ENCODE measurements at places on chromosomes 2 and 18. TPM values are rescaled to one million over a fixed set of nuclear protein-coding genes. Genes with fewer than 3 reads are reported as not detected.

DNA sequence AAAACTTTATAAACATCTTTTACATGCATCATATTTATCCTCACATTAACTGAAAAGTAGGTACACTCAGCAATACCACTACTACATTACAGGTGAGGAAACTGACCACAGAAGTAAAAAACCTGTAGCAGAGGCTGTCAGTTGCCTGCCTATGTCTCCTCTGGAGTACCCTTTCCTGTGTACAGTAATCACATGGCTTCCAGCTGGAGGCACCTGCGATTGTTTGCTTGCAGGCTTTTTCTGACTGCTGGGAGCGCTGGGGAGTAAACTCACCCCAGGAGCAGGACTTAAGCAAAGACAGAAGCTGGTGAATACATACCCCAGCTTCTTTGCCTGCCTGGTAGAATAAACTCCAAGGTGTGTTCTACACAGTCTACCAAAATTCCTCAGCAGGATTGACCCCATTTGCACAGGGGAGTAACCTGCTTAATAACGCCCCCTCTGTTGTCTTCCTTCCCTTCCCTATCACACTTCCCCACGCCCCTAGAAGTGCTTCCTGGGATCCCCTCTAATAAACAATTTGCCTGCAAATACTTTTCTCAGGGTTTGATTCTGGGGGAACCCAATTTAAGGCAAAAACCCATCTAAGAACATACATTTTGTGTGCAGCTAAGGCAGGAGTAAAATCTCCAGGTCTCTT is 138.9 kb downstream of the PTH2R start:
- ATAC-seq = no peak

GRCh38 chr2:112625474-112626114 is 20.1 kb upstream of the SLC20A1 start:
- no peak for ATAC-seq

- ATAC-seq = no peak
Measured at GRCh38 chr18:35711227-35711626, 129.7 kb downstream of the GALNT1 start.

- peak; percentile 91 for ATAC-seq
Measured at GRCh38 chr2:1728821-1729220, 15.5 kb downstream of the PXDN start.

GRCh38 chr2:174031226-174031625 is 66.1 kb upstream of the SP3 start:
- ATAC-seq = peak; percentile 8

- ATAC-seq = peak; percentile 65
Measured at GRCh38 chr2:45885171-45885621, 233.7 kb downstream of the PRKCE start.

DNA sequence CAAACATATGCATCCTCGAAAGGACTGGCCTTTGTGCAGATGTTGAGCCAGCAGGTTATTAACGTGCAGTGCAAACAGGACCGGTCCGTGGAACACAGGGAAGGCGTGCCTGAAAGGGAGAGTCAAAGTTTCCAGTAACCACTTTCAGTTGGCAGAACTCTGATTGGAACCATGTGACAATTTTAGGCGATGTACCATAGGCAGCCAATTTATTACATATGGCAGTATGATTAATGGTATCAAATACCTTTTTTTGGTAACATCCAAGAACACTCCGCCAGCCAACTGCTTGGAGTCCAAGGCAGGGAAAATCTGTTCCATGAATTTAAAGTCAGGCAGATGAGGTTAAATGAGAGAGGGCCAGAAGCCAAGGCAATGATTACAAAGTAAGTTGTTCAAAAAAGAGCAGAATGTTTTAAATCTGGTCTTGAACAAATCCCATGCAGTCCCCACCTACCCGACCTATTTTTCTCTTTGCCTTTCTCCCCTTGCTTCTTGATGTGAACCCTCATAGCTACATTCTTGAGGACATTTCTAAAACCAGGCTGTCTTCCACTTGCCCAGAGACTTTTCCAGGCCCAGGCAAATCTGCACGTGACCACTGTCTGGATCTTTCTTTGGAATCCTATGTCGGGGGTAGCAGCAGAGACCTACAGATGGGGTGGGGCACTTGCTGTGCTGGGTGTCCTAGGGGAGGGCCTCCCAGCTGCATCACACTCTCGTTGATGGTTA is 351.7 kb downstream of the HRH4 start:
- ATAC-seq = peak; percentile 50

DNA sequence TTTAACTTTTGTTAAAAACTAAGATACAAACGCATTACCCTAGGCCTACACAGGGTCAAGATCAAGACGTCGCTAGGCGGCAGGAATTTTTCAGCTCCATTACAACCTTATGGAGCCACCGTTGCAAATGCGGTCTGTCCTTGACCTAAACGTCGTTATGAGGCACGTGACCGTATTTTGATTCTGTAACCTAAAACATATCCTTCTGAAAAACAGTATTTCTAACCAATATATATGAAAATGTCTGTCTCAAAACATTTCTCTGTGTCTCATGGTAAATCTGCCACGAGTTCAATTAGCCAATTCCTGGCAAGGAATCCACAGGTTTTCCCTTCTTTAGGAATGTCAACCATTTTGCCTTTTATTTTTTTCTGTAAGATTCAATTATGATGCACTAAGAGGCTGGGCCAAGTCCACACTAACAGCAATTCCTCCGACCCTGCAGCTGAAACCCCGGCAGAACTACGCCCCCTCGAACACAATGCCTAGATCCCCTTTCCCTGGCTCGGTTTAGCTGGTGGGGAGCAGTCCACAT is 1.7 kb downstream of the RTN4 start:
- ATAC-seq = no peak

DNA sequence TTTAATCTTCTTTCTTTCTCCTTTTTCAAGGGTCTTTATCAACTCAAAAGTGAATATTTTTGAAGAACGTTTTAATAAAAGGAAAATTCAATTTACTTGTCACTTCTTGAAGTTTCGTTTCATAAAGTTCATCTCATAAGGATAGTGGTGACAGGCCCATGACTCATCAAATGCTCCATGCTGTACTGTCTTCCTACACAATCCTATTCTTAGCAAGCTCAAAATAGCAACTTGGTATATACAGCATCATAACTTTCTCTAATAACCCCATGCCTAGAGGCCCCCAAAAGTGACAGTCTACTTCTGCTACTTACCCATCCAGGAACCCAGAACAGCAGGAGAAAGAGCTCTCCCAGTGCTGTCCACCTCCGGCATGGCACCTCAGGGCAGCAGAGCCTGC is 7.7 kb downstream of the FBXO15 start:
- ATAC-seq = no peak

GRCh38 chr2:138600732-138601457 is 99.3 kb downstream of the SPOPL start:
- no peak for ATAC-seq

- ATAC-seq = no peak
Measured at GRCh38 chr2:59528525-59528924, 1024.9 kb downstream of the BCL11A start.

GRCh38 chr2:42084231-42084671 is 36.4 kb downstream of the PKDCC start:
- peak; percentile 91 for ATAC-seq

- ATAC-seq = peak; percentile 37
Measured at GRCh38 chr2:73987109-73987947, 2.6 kb downstream of the TET3 start.

GRCh38 chr2:32947484-32948143 is 861 bp downstream of the LTBP1 start:
- ATAC-seq = peak; percentile 39

- peak; percentile 11 for ATAC-seq
Measured at GRCh38 chr18:75208155-75208835, 644 bp downstream of the PTGR3 start.

DNA sequence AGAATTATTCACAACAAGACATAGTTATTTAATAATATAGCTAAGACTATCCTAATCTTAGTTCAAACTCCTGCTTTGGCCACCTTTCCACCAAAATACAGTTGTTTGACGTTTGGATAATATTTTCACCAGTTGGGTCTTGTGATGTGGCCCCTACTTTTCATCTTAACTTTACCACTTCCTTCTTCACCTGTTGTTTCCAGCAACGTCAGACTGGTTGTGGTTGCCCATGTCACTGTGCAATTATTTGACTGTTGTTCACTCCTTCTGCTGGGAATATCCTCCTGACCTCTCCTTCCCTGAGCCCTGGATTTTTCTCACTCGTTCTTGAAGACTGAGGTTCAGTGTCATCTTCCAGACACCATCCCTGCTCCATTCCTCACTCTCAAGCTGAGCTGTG is 132.2 kb upstream of the RASGRP3 start:
- ATAC-seq = no peak

- no peak for ATAC-seq
Measured at GRCh38 chr2:240172071-240172895, 31.8 kb upstream of the OTOS start.

DNA sequence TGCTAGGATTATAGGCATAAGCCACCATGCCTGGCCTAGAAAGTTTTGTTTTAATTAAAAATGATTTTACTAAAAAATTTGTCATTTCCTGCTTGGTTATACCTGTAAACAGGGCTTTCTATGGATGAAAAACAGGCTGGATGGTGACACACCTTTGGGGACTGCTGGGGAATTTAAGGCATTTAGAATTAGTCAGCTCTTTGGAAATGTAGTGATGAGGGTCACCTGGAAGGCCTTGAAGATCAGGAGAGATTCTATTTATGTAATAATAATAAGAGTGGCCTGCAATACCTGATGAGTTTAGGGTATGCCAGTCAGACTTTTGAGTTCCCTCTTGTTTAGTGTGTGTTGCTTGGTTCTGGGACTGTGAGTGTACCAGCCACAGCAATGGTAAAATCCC is 51.1 kb downstream of the RALBP1 start:
- no peak for ATAC-seq

- ATAC-seq = no peak
Measured at GRCh38 chr2:199677881-199678280, 173.1 kb downstream of the FTCDNL1 start.

- ATAC-seq = no peak
Measured at GRCh38 chr2:229794636-229795035, 80.3 kb upstream of the DNER start.

GRCh38 chr2:99448556-99448955 is 41.3 kb downstream of the REV1 start:
- ATAC-seq = no peak

GRCh38 chr2:2646433-2647051 is 315.5 kb upstream of the MYT1L start:
- ATAC-seq = no peak

DNA sequence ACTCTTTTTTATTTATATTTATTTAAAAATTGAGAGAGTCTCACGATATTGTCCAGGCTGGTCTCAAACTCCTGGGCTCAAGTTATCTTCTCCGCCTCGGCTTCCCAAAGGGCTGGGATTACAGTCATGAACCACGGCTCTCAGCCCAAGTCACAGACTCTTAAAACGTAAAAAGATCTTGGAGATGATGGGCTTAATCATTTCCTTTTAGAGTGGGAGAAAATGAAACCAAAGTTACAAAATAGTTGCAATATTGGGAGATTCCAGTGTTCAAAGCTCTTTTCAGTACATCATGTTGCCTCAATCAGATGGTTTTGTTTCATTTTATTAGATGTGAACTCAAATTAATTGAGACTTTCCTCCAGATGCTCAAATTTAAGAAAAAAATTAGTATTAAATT is 151.4 kb upstream of the XPO1 start:
- ATAC-seq = no peak

- ATAC-seq = no peak
Measured at GRCh38 chr2:182717416-182717815, 1.4 kb downstream of the DNAJC10 start.

GRCh38 chr2:102438111-102438510 is 15.2 kb downstream of the IL18RAP start:
- ATAC-seq = no peak

- ATAC-seq = no peak
Measured at GRCh38 chr2:27921880-27922547, 31.5 kb downstream of the BABAM2 start.

- ATAC-seq = no peak
Measured at GRCh38 chr2:241207151-241207550, 18.7 kb downstream of the ANO7 start.

DNA sequence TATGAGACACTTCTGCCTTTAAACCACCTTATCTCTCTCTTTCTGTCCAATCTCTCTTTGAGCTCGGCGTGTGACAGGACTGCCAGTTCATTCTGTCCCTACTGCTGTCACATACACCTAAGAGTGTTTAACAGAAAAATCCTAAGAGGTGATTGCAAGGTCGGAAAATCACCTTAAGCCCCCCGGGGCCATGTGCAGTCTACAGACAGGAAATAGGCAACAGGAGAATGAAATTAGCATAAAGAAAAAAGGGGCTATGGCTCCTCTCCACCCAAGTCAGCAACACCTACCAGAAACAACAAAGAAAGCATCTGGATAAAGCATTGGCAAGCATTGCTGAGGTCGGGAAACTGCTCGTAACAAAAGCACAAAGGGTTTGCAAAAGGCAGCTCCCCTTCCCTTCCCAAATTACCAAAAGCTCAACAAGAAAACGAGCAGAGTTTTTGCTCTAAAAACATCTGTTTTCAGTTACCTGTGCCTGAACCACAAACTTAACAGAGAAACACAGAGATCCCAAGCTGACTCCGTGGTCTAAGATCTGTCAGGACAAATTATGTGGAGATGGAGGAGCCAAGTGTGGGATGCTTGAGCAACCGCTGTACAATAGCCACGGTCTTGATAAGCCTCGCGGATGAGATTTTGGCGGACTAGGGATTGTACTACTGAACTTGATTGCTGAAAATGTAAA is 30.4 kb downstream of the ANKRD44 start:
- ATAC-seq = no peak

DNA sequence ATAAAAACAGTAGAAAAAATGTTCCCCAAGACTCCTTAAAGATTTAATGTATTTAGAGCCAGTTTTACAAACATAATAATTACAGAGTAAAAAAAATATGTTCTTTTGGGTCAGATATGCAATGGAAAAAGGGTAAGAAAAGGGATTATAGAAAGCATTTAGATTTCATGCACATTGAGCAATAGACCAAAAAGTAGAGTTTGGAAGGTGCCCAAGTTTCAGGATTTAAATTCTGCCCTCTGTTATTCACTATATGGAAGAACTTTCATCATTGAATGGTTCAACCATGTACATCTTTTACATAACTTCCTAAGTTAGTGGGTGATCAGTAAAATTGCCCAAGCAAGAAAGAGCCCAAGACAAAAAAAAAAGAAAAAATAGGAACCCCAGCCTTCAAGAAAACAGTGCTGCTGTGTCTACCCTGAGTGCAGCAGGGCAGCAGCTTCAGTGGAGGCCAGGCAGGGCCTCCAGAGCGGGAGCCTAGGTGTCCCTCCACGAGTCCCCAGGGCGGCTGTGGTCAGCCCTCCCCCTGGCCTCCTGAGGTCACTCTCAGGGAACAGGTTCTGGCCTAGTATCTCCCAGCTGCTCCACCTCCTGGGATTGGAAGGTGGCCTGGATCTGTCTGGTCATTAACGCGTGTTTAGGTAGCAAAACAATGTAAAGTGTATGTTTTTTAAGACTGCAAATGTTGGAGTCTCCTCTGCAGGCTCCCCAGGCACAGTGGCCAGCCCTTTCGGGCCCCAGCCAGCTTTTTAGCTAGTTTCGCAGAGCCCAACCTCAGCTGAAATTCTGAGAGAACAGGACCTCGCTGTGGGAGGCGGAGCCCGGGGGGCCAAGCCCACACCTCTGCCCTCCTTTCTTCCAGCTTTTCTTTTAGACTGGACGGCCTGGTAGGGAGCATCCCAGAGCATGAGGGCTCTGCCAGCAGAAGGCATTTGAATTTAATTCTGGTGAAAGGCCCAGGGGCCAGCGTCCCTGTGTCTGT is 77.3 kb downstream of the TEX51 start:
- ATAC-seq = no peak

The RAX gene
- total RNA-seq = 0.13 TPM

The CABLES1 gene
- total RNA-seq = 1.4 TPM

The SOX11 gene
- 0.11 TPM for total RNA-seq

The CLEC4F gene
- 1.7 TPM for total RNA-seq

The POTEC gene
- total RNA-seq = 0.04 TPM

The UGT1A5 gene
- total RNA-seq = not detected

The BOK gene
- total RNA-seq = 9.3 TPM

The CRYBA2 gene
- total RNA-seq = not detected

The NAPG gene
- total RNA-seq = 58.3 TPM

The VAMP8 gene
- 1.6 TPM for total RNA-seq

Measured in motor neuron (in vitro differentiated cells).